NB4 (cell line): ENCODE measurements at places on chromosomes 4 and X.

- DNase-seq: no peak
Observed at GRCh38 chr4:62344915-62345314, 1144.8 kb downstream of the ADGRL3 start.

DNA sequence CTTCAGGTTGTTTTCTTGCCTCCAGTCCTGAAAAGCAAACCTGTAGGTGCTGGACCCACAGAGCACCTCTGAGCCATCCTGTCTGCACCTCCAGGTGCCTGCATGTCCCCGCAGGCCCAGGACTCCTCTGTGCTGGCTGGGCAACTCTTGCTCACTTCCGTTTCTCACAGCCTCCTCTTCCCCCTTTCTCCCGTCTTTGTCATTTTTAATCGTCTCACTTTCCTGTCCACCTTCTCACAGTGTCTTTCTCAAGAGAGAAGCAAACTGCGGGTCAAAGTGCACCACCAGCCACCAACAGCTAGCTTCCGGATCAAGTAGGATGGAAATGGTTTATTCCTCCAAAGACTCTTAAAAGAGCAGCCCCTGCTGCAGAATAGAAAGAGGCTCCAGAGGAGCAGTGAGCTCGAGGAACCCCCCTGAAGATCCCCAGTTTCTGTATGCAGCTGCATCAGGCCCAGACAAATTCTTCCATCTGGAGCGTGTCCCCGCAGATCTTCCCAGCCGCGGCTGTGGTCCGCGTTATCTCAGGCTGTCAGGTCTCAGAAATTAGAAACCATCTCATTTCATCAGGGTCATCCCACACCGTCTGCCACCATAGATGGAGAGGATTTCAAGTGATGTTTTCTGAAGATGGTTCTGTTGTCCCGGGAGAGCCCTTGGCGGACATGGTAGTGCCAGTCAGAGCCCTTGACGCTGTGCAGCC, 87.7 kb downstream of the FHDC1 start:
- peak; percentile 13 for DNase-seq

DNA sequence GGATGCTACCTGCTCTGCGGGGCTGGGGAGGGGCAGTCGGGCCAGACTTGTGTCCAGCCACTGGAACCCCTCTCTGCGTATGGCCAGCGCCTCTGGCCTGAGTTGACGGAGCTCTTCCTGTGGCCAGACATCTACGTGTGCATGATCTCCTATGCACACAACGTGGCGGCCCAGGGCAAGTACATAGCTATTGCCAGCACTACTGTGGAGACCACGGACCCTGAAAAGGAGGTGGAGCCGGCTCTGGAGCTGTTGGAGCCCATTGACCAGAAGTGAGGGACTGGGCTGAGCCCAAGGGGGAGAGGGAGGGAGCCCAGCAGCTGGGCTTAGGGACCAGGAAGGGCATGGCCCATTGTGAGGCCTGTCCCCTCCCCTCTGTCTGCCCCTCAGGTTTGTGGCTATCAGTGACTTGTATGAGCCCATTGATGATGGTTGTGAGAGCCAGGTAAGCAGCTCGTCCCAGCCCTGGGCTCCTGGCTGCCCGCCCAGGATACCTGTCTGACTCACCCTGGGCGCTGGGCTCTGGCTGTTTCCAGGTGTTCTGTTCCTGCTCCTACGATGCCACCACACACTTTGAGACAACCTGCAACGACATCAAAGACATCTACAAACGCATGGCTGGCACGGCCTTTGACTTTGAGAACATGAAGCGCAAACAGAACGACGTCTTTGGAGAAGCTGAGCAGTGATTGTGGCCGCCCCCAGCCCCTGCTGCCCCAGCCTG, 1.8 kb upstream of the FAM50A start:
- DNase-seq: no peak

DNA sequence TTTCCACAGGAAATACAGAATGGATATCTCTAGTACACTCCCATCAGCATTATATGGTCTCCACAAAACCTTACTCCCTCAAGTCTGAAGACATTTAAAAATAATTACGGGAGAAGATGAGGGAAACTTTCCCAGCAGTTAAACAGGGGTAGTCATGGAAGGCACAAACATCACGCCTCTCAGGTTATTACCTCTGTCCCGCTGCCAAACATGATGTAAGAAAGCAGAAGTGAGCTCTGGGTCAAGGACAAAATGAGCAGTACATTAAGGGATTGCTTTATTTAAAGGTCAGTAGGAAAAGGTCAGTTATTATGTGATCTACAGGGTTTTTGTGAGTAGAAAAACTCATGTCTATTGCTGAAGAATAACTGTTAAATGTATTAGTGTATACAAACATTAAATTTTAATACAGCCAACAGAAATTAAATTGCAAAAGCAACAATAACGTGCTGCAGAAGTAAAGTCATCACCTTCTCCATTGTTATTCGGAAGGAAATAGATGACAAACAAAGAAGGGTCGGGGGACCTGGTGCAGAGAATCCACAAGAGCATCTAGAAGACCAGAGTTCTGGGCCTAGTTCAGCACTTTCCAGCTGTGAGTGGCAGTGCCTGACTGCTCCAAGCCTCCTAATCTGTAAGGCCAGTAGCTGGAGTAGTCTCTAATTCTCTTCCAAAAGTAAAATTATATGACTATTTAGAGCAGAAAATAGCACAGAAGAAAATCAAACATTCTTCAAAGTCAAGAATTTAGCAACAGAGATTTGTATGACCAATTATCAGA, 171.2 kb downstream of the PPP3CA start:
- no peak for DNase-seq

- DNase-seq: no peak
Observed at GRCh38 chrX:16347968-16348670, 180.8 kb downstream of the MAGEB17 start.

DNA sequence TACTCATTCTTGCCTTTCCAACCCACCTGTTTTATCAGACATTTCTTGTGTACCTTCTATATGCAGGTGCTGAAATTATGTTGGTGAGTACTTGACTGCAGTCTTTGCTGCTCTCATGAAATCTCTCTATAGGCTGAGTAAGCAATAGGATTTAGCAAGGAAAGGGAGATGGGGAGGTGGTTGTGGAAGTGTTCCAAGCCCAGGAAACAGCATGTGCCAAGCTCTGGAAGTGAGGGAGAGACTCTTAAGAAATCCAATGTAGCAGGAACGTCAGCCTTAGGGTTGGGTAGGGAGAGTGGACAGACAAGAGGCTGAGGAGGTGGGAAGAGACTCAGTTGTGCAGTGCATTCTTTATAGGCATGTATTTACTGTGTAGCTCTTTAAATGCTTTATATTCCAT, 5.6 kb downstream of the SEPTIN11 start:
- no peak for DNase-seq

DNA sequence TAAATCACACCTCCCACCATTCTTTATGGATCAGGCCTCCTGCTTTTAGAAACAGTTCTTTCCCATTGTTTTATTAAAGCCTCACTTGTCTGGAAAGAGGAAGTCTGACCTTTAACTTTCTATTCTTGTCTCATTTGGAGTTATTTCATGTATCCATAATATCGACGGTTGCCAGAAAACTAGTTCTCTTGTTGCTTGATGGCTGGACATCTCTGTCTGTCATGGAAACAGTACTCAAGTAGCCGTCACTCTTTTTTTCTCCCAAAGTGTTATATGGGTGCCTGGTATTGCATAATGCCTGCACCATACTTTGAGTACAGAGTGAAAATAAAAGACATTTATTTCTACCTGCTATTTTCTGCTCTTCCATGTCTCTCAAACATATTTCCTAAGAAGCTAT, 61.4 kb downstream of the PHEX start:
- DNase-seq: no peak

GRCh38 chr4:151575646-151576045, 166.7 kb downstream of the FHIP1A start:
- no peak for DNase-seq

GRCh38 chr4:42865572-42866189, 26.8 kb upstream of the GRXCR1 start:
- peak; percentile 67 for DNase-seq

DNA sequence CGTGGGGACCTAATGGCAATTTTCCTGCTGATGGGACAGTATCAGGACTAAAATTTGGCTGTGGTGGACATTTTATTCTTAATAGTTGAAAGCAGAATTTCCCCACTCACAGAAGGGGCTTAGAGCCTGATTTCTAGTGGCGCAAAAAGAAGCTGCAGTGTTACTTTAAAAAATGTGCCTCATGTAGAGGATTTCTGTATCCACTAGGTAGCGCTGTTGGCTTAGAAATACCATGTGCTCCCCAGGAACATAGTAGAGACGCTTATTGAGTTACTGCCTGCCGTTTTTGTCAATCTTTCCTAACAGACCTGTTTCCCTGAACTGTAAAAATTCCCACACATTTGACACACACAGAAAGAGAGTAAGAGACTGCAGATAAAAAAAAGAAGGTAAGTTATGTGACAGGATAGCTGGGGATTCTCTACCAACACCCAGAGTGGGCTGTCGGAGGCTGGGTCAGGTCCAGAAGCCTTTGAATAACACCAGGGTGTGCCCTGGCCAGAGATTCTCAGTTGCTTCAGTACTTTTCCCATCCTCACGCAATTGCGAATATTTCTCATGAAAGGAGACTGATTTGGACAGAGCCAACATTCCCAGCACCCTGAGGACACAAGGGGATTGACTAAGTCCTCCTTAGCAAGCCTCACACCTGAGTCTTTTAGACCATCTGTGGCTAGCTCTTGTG, 88.4 kb downstream of the ZXDA start:
- peak; percentile 67 for DNase-seq

GRCh38 chr4:59063015-59063720, 1953.0 kb upstream of the IGFBP7 start:
- no peak for DNase-seq

- no peak for DNase-seq
Observed at GRCh38 chrX:4876268-4876667, 1162.8 kb upstream of the PRKX start.

- DNase-seq: peak; percentile 54
Observed at GRCh38 chrX:123959281-123960063, 2.0 kb upstream of the STAG2 start.

DNA sequence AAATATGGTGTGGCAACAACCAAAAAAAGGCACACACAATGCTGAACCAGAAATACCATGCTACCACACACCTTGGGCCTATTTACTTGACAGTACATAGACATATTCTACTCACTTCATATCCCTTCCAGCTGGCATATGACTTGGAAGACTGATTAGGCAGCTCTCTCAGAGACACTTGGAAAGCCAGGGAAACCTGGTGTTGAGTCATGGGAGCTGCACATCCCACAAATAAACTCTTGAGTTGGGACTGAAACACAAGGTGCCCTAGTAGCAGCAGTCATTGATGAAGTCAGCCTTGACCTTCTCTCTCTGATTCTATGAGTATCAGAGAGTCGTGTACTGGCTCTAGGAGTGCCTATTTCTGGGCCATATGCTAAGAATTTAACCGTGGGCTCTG, 776.6 kb upstream of the LCORL start:
- DNase-seq: no peak

GRCh38 chr4:63728480-63729177, 680.6 kb downstream of the TECRL start:
- no peak for DNase-seq

GRCh38 chr4:138512756-138513155, 270.6 kb upstream of the SLC7A11 start:
- no peak for DNase-seq

DNA sequence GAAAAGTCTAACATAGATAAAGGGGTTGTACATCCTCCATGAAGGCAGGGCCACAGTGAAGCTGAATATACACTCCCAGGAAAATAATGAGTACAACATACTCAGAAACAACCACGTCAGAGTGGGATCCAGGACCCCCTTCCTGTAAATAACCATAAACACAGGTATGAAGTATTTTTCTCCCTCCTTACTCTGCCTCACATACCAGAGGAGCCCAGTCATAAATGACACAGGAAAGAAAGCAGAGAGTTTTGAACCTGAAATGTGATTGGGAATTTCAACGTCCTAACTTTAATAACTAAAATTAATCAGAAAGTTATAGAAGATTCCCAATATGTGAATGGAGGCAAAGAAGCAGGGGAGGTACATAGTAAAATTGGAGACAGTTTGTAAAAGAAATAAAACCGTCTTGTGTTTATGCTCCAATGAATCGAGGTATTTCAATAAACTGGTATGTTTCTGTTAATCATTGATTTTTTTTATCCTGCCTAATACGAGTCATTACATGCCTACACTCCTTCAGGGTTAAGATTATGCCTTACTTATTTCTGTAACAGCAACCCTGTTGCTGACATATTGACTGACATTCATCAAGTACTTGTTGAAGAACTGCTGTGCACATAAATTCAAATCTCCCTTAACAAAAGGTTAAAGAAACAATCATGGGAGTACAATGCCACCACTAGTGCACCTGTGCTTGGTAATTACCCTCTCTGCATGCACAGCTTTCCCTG, 431.3 kb downstream of the KCNIP4 start:
- DNase-seq: no peak

- DNase-seq: peak; percentile 16
Observed at GRCh38 chr4:42638993-42639392, 17.9 kb downstream of the ATP8A1 start.

DNA sequence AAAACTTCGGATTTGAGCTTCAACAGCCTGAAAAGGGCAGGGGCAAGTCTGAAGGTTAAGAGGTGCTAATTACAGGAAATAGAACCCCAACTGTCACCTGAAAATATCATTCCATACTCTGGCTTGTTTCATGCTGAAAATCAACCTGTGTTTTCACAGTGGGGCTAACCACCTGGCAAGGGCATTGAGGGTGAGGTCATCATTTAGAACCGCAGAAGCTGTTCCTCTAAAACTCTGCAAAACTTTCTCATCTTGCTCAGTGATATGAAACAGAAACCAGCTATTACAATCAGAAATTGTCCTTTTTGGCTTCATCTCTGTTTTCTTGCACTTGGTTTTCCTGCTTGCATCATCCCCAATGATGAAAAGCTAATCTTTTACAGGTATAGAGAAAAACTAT, 247.6 kb downstream of the DCLK2 start:
- no peak for DNase-seq

DNA sequence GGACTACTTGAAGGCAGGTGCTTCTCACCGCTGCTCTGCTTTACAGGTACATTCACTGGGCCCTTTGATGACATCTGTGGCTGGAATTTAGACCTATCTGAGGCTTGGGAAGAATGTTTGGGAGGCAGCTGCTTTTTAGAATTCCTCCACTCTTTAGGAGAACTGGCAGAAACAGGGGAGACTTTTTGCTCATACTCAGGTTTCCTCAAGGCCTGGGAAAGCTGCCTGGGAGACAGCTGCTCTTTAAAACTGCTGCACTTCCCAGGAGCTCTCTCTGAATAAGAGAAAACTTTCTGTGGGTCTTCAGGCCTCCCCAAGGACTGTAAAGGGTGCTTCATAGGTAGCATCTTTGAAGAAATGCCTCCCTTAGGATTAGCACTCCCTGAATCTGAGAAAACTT, 14.3 kb downstream of the CT47C1 start:
- no peak for DNase-seq

DNA sequence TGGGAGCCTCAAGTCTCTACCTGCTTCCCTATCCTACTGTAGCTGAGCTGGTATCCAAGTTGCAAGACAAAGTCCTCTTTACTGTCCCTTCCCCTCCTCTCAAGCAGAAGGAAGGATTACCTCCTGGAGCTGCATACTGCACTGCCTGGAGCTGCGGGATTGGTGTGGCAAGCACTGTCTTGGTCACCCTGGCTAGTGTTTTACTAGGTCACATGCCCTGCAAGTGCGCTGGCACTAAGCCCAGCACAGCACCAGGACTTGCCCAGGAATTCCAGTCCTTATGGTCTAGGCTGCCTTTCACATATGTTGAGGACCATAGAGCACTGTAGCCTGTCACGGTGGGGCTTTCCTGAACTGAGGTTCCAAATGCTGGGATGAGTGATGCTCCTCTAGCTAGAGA, 227.3 kb upstream of the ZC4H2 start:
- DNase-seq: no peak
